Stimulated activated CD4-positive, alpha-beta T cell treated with anti-CD3 and anti-CD28 coated beads, Interleukin-2, amount 100 ng/mL, for 48 hours (primary cell): ENCODE measurements at places on chromosomes 4 and X.

- no peak for DNase-seq
These were observed 75.7 kb downstream of the HAUS3 start for GRCh38 chr4:2166253-2166652.

GRCh38 chr4:25827897-25828296 is 34.9 kb downstream of the SEL1L3 start:
- no peak for DNase-seq

DNA sequence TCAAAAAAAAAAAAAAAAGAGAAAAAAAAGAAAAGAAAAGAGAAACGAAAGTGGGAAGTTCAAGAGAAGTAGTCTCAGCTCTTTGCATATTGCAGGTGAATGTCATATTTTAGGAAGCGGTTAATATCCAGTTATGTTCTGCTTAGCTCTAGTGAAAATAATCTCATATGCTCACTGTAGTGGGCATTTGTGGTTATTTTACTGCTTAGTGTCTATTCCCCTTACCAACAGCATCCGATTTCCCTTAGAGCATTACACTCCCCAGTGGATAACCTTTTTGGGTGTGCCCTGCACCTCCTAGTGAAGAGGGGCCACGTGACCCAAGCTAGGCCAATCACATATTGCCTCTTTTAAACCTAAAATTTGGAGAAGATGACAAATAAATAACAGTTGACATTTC is 111.2 kb upstream of the ZNF827 start:
- no peak for DNase-seq

DNA sequence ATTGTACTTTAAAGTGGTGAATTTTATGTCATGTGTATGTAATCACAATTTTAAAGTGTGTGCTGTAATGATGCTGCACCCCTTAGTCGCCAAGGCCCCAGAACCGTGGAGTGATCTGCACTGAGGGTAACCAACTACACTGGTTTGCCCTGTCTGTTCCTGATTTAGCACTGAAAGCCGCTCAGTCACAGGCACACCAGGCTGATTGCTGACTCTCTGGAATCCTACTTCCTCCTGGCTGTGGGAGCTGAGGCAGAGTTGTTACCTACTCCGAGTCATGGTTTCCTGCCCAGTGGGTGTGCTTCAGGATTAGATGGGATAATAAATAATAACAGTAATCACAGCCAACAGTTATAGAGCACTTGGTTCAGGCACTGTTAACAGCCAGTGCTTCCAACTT is 645.4 kb downstream of the BCOR start:
- no peak for DNase-seq

GRCh38 chr4:116881077-116881476 is 204.3 kb downstream of the TRAM1L1 start:
- no peak for DNase-seq

DNA sequence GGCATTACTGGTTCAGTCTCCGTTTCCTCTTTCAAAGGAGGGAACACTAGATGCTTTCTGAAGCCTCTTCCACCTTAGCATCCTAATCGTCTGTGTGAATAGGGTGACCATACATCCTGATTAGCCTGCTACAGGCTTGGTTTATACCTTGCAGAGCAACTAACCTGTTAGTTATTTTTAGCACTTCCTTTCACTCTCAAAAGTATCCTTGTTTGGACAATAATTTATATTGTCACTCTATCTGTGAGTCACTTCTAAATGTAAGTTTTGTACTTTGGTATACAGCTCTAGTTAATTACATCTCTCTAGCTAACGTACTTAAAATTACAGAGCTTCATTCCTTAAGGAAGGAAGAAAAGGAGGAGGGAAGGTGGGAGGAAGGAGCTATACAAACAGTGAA is 174.5 kb downstream of the GPC3 start:
- DNase-seq: no peak

GRCh38 chr4:907691-908425 is 24.3 kb downstream of the GAK start:
- DNase-seq: no peak

GRCh38 chr4:95516528-95517017 is 32.2 kb downstream of the UNC5C start:
- no peak for DNase-seq

DNA sequence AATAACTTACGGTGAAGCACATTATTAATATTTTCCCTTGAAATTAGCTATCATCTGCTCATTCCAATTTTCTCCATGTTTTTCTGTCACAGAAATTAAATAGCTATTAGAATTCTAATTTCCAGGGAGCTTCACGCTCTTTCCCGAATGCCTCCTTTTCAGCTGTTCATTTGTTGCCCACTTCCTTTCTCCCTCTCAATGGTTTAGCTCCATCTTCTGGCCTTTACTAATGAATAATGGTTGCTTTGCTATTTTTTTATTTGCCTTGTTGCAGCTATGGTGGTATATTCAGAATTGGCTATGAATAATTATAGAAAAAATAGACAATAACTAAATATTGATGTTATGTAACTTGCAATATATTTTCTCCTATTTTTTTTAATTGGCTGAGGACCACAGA is 70.5 kb downstream of the GRIA2 start:
- DNase-seq: no peak

DNA sequence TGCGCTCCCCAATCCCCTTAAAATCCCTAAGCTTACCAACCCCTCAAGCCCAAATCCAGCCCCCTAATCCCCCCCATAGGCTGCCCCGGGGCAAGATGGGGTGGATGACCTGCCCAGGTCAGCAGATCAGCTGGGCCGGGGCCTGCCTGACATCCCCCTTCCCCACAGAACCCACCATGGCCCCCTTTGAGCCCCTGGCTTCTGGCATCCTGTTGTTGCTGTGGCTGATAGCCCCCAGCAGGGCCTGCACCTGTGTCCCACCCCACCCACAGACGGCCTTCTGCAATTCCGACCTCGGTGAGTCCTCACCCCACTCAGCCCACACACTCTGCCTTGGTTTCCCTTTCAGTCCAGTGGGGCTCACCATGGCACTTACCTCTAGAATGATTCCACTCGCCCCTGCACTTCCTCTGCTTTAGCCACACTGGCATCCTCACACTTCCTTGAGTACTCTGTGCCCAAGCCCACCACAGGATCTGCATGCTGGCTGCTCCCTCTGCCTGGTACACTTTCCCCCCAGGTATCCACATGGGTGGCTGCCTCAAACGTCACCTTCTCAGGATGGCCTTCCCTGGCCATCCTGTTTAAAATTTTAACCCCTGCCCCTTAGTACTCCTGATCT is 1.1 kb downstream of the TIMP1 start:
- DNase-seq: no peak

GRCh38 chrX:15598026-15598425 is 2.7 kb downstream of the ACE2 start:
- DNase-seq: no peak

GRCh38 chr4:124123181-124123580 is 589.4 kb downstream of the ANKRD50 start:
- DNase-seq: no peak

GRCh38 chr4:138961664-138962063 is 53.9 kb upstream of the NOCT start:
- no peak for DNase-seq

DNA sequence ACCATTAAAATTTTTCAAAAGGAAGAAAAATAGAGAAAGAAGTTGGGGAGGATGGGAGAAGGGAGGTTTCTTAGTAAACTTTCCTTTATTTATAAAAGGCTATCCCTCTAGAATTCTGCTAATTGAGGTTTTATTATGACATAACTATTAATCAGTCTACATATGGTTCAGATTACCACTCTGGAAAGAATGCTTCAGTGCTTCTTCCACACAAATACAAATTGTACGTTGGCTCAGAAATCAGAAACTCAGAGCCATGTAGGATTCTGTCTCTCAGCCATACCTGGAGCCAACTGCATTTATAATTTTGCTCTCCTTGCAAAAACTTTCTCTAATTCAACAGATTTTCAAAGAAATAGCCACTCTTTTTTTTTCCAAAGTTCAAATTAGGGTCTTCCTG is 37.1 kb downstream of the SRPX start:
- DNase-seq: no peak

GRCh38 chr4:152234571-152234970 is 301.3 kb downstream of the FBXW7 start:
- no peak for DNase-seq

GRCh38 chrX:15269618-15270521 is at the start of gene ASB9:
TSS of gene ASB9 (minus strand) at chrX:15270083. CDS start at chrX:15269874, 209 bp downstream.
- DNase-seq: no peak

GRCh38 chrX:108165383-108166111 is 74.0 kb downstream of the ATG4A start:
- DNase-seq: no peak

- no peak for DNase-seq
These were observed 59.1 kb upstream of the GRPEL1 start for GRCh38 chr4:7126981-7127380.

GRCh38 chrX:78708816-78709215 is 38.7 kb upstream of the LPAR4 start:
- no peak for DNase-seq

GRCh38 chrX:19350941-19351384 is 7.2 kb downstream of the PDHA1 start:
- no peak for DNase-seq

DNA sequence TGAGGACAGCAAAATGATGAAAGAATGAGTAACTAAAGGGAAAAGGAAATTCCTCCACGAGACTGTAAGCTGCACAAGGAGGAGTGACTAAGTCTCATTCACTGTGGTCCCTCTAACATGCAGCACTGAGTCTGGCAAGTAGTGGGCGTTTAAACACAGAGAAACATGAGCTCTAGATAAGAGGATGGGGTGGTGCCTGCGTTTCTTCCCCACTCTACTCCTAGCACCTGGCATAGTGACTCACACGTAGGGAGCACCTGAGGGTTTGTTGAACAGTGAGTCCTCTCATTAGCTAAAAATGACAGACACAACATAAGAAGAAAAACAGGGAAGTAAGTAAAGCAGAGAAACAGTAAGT is 105.8 kb upstream of the CBR4 start:
- no peak for DNase-seq

GRCh38 chr4:83113429-83113786 is 1.1 kb downstream of the PLAC8 start:
- DNase-seq: no peak

DNA sequence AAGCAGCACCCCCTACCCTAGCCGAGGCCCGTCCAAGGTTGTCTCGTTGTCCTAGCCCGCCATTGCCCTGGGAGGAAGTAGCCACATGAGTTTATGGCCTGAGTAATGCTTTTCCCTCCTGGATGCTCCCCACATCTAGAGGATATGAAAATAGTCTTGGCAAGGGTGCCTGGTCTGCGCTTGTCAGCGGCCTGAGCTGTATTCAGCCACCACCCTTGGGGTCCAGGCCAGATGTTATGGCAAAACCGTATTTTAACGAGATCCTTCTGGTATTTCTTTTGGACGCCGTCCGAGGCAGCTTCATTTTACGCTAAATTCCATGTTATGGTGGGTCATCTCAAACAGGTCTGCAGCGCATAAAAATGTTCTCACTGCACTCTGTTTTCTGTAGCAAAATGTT is 89.3 kb downstream of the GPR143 start:
- DNase-seq: no peak

DNA sequence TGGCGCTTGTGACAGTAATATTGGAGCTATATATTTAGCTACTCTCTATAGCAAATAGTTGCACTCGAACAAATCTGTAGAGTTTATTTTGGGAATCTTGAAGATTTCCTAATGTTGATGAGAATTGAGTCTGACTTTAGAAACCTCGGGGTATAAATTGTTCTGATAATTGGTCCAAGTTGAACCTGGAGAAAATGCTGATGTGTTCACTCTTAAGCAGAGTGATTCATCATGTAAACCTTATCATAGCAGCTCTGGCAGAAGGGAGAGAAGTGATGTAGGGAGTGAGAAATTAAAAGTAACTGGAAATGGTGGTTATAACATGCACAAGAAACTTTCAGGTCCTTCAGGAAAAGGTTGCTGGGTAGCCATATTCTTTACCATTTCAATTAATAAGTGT is 16.4 kb upstream of the SLC4A4 start:
- no peak for DNase-seq

- DNase-seq: no peak
These were observed 926.6 kb downstream of the STIM2 start for GRCh38 chr4:27787195-27787594.

GRCh38 chrX:39907964-39908661 is 189.6 kb downstream of the BCOR start:
- DNase-seq: no peak

GRCh38 chrX:38882894-38883626 is 81.8 kb downstream of the MID1IP1 start:
- DNase-seq: no peak

GRCh38 chrX:27619975-27620374 is 29.8 kb downstream of the DCAF8L2 start:
- no peak for DNase-seq

DNA sequence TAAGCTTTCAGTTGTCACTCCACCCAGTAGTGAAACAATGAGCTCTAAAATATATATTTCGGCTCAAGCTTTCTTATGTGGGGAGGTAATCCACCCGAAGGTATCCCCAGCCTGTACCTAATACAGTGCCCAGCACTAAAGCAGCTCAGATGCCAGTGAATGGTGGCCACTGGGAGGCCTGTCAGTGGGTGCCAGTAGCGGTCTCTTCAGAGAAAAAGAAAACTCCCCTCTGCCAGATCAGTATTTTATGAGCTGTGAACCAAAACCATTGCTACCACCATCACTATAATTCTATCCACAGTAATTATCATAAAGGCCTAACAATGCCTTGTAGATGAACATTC is 835 bp upstream of the NFKB1 start:
- DNase-seq: no peak

DNA sequence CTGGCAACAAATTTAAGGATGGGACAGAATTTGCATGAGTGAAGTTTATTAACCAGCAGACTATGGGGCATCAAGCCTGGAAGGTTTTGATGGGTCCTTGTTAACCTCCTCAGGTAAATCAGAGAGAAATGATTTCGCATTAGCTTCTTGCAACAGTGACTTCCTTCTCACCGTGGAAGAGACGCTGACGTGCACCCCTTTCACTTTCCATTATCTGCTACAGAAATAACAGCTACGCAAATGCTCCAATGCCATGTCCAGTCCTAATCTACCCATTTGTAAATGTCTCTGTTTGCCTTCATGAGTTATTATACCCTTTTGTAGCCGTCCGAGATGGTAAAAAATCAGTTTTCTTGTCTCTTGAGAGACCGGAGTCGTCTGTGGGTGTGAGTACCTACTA is 100.3 kb downstream of the SLC34A2 start:
- DNase-seq: no peak

- DNase-seq: no peak
These were observed 60.1 kb downstream of the CCSER1 start for GRCh38 chr4:90187148-90187884.

DNA sequence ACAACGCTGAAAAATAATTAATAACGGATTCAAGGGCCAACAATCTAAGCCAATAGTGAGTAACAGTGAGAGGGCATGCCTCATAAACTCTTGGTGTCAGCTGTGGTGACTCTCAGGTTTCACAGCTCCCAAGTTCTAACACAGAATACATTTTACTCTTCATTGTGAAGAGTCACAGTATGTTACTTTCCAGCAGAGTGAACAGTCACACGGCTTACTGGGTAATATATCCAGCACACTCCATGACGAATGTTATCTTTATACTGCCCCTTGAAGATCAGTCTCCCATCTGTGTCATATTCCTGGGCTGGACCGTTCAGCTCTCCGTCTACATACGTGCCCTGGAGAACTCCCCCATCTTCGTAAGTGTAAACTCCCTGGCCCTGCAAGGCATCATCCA is 23.1 kb downstream of the SETD7 start:
- no peak for DNase-seq

- DNase-seq: peak; percentile 9
These were observed 47.9 kb upstream of the RGN start for GRCh38 chrX:47030339-47030738.

- DNase-seq: no peak
These were observed 55.4 kb upstream of the RASGEF1B start for GRCh38 chr4:81527115-81527514.
